ENCODE measurements at places on chromosomes 2 and 18.

- no peak for DNase-seq
These were observed 5.2 kb downstream of the SCTR start for GRCh38 chr2:119519057-119519408.

DNA sequence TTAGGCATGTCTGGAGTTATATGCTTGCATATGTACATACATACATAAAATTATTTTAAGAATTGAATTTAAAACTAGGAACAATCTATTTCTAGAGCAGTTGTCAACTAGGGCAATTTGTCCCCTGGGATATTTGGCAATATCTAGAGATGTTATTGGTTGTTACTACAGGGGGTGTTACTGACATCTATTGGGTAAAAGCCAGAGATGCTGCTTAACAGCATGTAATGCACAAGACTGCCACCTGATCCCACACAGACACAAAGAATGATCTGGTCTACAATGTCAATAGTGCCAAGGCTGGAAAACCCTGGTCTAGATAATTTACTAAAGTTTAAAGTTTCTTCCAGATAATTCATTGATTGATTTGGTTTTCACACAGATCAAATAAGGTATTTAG, 185.3 kb downstream of the NYAP2 start:
- DNase-seq = no peak

GRCh38 chr2:46548521-46549144, 69.3 kb downstream of the TMEM247 start:
- no peak for DNase-seq

DNA sequence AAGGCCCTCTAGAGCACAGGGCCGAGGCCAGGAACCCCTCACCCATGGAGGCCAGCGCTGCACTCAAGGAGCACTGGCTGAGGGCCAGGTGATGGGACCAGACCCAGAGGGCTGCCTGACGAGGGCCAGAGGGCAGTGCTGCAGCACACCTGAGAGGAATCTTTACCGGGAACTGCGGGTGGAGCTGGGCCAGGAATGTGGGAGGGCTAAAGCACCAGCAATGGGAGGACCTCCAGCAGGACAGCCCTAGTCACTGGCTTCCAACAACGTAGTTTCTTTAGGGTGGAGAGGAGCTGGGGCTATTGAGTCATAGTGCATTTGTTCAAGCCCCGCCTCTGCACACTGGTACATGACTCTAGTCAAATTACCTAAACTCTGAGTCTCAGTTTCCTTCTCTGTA, 143.4 kb downstream of the TMEM17 start:
- DNase-seq = no peak

- peak; percentile 77 for DNase-seq
These were observed 460.8 kb downstream of the RNF144A start for GRCh38 chr2:7377916-7378569.

GRCh38 chr2:218026676-218027425, 24.1 kb upstream of the TNS1 start:
- DNase-seq = no peak

DNA sequence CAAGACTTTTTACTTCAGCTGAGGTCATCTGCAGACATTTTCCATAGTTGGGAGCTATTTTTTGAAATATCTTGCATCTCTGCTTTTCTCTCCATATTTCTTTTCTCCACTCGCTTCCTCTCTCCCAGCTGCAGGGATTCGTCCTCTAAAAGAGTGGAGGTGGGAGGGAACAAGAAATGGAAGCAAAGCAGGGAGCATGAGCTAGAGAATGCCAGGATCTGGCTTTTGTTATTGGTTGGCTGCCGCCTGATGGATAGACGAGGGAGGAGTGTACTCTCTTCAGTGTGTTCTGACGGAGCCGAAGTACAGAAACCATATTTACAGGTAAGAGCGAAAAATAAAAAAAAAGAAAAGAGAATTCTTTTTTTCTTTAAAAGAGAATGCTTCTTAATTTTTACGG, at the start of gene CSRNP3:
Gene CSRNP3, plus strand, starts transcription at position 282 of the 400 bp plus-strand sequence. CDS start 125,368 bp downstream, outside the sequence.
- DNase-seq = no peak

- DNase-seq = no peak
These were observed 330.5 kb upstream of the SLC39A10 start for GRCh38 chr2:195326537-195326936.

GRCh38 chr2:11550901-11551568, 17.2 kb downstream of the GREB1 start:
- no peak for DNase-seq

- no peak for DNase-seq
These were observed 1546.3 kb downstream of the LRP1B start for GRCh38 chr2:140584471-140584870.

- no peak for DNase-seq
These were observed 27.8 kb upstream of the GAREM2 start for GRCh38 chr2:26144953-26145680.

GRCh38 chr2:72150861-72151356, 3.2 kb upstream of the CYP26B1 start:
- no peak for DNase-seq

DNA sequence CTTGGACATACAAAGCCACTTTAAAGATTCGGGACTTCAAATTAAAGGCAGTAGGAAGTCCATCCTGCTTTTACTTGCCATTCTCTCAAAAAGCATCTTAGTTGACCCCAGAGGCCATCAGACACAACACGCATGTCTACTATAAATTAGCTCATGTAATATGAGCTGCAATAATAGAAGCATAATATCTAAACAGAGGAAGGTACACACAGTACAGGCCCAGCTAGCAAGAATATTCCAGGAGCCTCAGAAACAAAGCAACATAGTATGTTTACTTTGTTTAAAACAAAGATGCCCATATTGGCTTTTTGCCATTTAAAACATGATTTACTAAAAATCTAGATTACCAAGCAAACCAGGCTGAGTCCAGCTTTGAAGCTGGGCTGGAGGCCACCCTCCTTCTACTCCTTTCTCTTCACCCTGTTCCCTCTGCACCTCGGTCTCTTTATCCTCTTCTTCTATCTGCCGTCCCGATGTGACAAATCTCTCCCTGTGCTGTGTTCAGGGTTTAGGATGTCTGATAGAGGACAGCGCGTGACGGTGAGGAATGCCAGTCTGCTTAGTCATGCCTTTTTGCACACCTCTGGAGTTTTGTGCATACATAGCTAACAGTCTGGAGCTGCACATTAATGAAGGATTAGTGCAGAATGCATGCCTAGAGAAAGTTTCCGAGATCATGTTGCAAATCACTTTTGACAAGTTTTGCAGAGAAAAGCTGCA, 28.2 kb downstream of the DTNA start:
- DNase-seq = no peak

GRCh38 chr2:147636238-147636882, 208.5 kb upstream of the ACVR2A start:
- DNase-seq = no peak

- DNase-seq = no peak
These were observed 7.1 kb downstream of the ECEL1 start for GRCh38 chr2:232480201-232481190.

GRCh38 chr2:105907184-105907583, 162.5 kb downstream of the NCK2 start:
- no peak for DNase-seq

DNA sequence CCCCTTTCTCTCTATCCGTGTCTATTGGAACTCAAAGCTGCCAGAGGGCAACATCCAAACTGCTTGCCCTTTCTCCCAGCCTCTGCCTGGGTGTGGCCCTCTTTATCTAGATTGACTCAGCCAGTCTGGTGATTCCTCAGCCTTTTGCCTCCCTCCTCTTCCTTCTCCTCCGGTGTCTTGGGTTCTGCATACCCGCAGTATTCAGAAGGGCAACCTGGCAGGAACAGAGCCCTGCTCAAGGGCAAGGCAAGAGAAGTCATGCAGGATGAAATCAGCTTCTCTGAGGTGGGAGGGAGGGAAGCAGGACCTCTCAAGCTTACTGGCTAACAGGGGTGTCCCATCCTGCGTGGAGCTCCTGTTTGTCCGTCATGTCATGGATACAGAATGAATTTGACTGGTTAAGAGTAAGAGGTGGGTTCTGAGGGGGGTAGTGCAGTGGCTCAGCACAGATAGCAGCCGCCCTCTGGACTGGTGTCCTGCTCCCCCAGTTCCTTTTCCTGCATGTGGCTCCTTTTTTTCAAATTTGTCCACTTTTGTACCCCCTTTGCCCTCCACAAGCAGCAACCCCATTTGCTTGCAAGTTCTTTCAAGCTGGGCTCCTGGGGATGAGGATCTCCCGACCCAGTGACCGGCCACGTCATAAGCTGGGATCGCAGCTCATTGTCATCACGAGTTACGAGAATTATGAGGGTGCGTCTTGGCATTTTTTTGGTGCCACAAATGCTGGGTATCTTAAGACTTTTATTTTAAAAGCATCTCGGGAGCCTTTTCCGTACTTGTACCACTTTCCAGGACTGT, 154.1 kb downstream of the FHOD3 start:
- DNase-seq = no peak

GRCh38 chr2:179107737-179108136, 57.8 kb upstream of the CCDC141 start:
- DNase-seq = no peak

GRCh38 chr2:42566837-42567321, 1.6 kb upstream of the MTA3 start:
- no peak for DNase-seq

DNA sequence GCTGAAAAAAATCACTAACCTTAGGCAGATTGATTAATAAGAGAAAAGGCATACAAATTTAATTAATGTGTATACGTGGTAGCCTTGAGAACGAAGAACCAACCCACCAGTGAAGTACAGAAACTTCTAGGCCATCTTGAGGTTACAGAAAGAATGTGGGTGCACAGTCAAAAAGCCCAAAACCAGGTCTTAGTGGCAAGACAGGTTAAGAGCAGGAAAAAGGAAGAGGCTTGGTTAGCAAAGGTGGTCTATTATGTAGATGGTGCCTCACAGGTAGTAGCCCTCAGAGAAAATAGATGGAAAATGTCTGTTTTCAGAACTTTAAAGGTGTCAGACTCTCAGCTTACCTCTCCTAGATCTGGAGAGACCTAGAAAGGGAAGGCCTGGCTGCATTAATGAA, 22.0 kb upstream of the SLC35G4 start:
- no peak for DNase-seq

All from DMS79 (cell line).